ENCODE measurements at places on chromosomes 3 and 15.

DNA sequence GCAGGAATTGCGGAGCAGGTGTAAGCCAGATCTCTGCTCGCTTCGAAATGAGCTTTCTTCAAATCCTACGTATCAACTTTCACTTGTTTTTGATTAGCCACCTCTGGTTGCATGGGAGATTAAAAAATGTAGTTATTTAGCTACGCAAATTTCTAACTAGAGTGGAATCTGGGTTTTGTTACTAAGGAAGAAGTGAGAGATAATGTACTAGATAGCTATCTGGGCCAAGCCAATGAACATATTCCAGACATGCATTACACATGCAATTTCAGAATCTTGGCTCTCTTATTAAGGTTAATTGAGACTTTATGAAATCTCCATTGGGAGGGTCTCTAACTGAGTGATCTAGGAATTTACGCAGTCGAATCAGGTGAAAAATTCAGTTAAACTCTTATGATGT, 765.7 kb downstream of the DIPK2A start:
- no peak for DNase-seq

DNA sequence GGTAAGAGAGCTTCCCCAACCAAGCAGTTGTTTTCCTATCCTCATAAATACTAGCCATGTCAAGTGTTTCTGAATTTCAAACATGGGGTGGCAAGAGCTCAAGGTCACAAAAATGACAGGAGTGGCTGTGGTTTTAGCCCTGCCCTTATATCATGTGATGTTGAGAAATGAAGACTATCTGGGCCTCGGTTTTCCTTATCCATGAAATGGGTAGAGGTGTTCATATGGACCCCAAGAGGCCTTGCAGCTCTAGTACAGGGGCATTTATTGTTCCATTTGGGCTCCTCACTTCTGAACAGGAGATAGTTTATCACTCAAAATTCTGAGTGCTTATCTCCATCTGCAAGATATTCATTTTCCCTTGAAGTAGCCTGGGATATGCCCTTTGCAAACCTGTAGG, 35.8 kb downstream of the LMCD1 start:
- no peak for DNase-seq

DNA sequence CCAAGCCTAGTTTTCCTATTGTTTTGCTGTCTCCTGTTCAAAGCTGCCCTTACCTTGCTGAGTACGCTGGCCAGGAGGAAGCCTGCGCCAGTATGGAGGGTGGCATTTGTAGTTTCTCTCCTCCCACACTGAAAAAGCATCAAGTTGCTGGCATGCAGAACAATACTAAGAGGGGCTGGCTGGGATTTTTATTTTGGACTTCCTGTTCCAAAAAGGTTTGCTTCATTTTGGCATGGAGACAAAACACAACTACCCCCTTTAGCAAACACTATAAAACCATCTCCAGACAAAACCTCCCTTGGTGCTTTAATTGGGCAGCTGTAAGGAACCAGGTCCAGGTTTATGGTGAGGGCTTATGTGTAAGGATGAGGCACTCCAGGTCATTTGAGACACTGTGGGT, 457.6 kb downstream of the PDCD6IP start:
- DNase-seq, result no peak

DNA sequence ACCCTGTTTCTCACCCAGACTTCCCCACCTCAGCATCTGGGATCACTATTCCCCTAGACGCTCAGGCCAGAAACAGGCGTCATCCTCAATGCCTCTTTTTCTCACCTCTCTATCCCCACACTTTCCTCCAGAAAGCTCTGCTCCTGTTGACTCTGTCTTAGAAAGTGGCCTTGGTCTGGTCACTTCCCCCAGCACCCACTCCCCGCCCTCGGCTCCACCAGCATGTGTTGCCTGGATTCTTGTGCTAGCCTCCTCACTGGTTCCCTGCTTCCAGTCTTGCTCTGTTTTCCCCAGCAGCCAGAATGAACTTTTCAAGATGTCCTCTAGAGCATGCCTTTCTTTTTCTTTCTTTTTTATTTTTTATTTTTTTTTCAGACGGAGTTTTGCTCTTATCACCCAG, 39.7 kb upstream of the ESYT3 start:
- DNase-seq, result no peak

- DNase-seq, result no peak
These were observed 51.0 kb upstream of the STT3B start for GRCh38 chr3:31481697-31482096.

DNA sequence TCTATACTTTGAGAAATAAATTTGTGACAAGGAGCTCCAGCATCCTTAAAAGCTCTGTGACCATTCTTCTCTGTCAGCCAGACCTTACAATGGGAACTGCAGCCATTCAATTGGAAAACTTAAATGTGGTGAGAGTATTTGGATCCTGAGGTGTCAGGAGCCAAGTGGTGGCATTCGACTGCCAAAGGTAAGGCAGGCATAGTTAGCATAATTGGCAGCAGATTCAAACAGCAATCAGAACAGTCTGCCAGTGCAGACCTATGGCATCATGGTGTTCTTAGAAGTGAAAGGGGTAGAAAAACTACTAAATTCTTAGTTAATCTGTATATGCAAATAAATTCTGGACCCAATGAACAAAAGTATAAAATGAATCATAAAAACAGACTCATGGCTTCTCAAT, 18.2 kb upstream of the FNDC3B start:
- DNase-seq, result no peak

DNA sequence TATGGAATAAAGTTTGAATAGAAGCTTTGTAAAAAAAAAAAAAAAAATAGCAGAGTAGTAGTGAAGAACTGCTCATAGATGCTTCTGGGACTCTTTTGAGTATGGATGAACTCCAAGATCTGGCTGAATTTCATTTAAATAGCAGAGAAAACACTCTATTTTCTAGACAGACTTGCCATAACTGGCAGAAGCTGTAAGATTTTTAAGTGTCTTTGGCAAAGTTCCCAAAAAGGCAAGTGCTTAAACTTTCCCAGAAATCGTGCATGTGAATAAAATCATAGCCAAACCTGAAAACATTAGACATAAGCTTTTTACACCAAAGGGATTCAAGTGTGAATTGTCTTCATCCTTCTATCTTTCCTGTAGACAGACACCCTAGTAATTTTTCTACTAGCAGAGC, 110.3 kb upstream of the MITF start:
- DNase-seq, result no peak

GRCh38 chr15:34993877-34994276, 5.8 kb upstream of the ZNF770 start:
- no peak for DNase-seq

- DNase-seq, result no peak
These were observed 14.6 kb upstream of the MME start for GRCh38 chr3:155065537-155065936.

- no peak for DNase-seq
These were observed 5.5 kb upstream of the NTRK3 start for GRCh38 chr15:88262064-88262463.

DNA sequence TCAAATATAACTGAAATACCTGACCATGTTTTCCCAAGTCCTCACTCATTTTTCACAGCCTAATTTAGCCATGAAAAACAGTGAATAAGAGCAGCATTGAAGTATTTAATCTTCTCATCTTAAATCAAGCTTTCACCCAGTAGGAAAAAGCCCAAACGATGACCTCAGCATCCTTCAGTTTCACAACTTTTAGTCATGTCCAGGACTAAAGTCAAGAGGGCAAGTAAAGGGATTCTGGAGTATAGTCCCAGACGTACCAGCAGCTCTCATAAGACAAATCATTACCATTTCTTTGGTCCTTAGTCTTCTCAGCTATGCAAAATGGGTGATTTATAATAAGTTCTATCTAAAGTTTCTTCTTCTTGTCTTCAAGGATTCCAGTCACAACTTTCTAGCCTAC, 237.3 kb downstream of the IL5RA start:
- DNase-seq, result no peak

DNA sequence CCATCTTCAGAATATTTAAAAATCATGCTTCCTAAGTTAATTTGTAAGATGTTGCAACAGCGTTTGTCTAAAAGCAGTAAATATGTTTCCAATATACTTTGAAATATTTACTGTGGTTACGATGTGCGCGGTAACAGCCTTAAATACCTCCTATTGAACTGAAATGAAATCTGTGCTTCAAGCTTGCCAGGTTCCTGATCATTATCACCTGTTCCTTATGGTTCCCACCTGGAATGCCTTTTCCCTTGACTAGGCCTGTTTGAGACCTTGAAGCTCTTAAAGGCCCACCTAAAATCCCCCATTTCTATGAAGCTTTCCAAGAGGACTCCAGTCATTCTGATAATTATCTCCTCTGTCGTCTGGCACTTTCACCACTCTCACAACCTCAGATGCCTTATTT, 146.7 kb downstream of the NAALADL2 start:
- DNase-seq, result no peak

DNA sequence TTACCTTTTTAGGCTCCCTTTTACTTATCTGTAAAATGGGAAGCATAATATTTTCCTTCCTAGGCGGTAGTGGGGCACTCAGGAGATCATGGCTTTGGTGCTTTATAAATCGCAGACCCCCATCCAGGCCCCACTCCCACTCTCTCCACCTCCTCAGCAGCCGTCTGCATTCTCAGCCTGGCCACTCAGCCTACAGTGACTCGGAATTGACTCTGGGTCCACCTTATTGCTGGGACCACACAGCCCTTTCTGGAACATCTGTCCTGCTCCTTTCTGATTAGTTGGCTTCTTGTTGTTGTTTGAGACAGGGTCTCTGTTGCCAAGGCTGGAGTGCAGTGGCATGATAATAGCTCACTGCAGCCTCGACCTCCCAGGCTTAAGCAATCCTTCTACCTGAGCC, 76.5 kb downstream of the RPLP1 start:
- no peak for DNase-seq

DNA sequence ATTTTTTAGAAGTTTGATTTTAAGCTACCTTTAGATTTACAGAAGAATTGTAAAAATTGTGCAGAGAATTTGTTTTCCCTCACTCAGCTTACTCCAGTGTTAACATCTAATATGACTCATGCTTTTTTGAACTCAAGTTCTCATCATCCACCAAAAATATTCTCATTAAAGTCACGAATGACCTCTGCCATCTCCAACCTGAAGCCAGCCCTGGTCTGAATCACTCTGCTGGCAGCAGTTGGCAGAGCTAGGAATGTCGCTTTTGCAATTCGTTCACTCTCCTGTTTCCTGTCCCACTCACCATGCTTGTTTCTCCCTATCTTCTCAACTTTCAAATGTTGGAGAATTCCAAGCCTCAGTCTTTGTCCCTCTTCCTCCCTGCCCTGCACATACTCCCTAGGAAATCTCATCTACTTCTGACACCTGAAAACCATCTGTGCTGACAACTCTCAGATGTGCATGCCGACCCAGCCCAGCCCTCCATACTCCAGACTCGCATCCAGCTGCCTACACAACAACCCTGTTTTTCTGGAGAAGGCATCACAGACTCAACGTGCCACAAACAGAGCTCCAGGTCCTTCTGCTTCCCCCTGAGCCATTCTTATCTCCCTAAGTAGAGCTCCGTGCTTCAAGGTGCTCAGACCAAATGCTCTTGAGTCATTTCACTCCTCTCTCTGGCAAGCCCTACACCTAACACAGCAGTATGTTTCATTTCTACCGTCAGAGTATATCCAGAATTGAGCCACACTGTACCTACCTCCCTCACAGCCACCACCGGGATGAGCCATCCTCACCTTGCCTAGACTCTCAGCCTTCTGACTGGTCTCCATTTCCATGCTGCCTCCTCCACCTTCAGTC, 24.9 kb downstream of the PRR23E start:
- no peak for DNase-seq

GRCh38 chr3:53672981-53673380, 173.2 kb downstream of the CHDH start:
- no peak for DNase-seq

Data from activated CD8-positive, alpha-beta memory T cell treated with anti-CD3 and anti-CD28 coated beads, Interleukin-2, amount 50 U/mL, for 4 hours (primary cell).